ENCODE measurements at places on chromosomes 5 and 9.
A peak's percentile ranks its signal among the peaks of the same experiment; 100 is the strongest.

DNA sequence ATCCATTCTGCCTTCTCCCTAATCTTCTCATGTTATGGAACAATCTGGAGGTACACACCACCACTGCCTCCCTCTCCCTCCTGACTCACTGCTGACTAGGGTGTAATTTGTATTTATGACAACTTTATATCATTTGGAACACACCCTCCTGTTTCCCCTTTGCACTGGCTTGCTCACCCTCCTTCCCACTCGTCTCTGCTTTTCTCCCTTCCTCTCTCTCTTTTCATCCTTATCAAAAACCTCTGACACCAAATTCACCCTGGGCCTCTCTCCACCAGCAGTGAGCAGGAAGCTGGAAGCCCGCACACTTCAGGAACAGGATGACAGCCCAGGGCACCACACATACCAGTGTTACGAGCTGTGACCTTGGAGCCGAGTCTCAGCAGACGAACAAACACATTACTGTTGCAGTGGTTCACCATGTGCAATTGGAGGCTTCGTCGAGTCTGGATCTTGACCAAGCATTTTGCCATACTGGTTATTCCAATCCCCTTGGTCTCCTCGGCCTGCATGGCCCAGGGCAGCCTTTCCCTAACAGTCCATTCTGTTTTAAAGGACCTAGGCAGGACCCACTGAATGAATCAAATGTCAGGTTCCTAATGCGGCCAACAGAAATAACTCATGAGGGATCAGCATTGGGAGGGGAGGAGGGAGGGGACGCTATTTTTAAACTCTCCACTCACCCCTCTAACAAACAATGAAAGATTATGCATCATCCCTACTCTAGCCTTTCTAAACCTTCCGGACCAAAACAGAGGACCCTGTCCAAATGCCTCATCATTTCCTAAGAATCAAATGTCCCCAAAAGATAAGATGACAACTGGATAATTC lies 203.9 kb upstream of the RASEF start:
- peak; percentile 3 for DNase-seq

GRCh38 chr5:14142827-14143545 lies at the start of gene TRIO:
TRIO (plus strand) TSS chr5:14143342; CDS start chr5:14143726, 384 bp downstream.
- DNase-seq: peak; percentile 95

- DNase-seq: no peak
Observed at GRCh38 chr9:77731930-77732329, 83.8 kb upstream of the GNA14 start.

- no peak for DNase-seq
Observed at GRCh38 chr9:126617003-126617822, 3.5 kb downstream of the LMX1B start.

GRCh38 chr9:68685770-68686169 lies 19.3 kb upstream of the PIP5K1B start:
- peak; percentile 58 for DNase-seq

DNA sequence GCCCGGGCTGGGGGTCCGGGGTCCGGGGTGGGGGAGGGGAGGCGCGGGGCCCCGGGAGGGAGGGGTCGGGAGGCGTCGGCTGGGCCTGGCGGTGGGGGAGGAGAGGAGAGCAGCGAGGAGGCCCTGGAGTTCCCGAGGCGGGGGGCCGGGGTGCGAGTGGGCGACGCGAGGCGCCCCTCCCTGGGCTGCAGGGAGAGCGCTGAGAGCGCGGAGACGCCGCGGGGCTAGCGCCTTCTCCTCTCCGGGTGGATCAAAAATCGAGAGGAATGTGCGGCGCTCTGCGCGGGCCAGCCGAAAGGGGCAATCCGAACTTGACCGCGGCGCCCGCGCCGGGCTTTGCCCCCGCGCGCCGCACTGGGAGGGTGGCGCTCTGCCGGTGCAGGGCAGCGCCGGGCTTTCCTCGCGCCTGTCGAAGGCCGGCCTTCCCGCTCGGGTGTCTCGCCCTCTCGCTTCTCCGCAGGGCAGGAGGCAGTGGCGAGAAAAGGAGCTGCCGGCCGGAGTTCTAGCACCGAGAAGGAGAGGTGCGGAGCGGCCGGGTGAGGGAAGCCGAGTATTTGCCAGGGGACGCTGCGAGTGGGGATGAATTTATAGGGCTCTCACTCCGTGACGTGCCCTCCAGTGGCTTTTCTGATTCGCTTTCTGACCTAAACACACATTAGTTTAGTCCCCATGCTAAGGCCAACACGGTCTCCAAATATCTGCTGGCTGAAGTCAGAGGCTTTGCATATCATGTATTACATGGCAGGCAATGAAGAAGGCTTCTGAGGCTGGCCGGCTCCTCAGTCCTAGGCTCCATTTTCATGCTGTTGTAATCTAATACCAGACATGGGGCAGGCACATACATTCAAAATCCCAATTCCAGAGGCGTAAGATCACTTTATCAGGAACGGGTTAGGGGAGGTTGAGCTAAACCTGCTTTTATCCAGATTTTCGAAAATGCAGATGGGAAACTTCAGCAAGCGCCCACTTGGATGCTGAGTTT lies 503 bp upstream of the GDNF start:
- DNase-seq: peak; percentile 26

DNA sequence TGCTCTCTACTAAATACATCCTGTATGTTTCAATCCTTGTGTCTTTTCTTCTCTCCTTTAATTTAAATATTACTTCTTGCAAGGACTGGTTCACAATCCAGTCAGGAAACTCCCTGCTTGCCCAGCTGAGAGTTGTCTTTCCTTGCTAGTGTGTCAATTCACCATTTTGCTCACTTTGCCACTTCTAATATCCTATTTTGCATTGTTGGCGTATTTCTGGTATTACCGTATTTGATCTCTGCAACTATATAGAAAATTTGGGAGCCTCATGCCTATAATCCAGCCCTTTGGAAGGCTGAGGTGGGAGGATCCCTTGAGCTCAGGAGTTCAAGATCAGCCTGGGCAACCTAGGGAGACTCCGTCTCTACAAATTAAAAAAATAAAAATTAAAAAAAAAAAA lies 90.5 kb upstream of the TTC23L start:
- no peak for DNase-seq

Measured in Calu3 (cell line).